ENCODE measurements at places on chromosomes 3 and 15. TPM values are rescaled to one million over a fixed set of nuclear protein-coding genes. Genes with fewer than 3 reads are reported as not detected.
A peak's percentile ranks its signal among the peaks of the same experiment; 100 is the strongest.

- DNase-seq: no peak
Measured at GRCh38 chr3:181610973-181611265, 100.8 kb upstream of the SOX2 start.

DNA sequence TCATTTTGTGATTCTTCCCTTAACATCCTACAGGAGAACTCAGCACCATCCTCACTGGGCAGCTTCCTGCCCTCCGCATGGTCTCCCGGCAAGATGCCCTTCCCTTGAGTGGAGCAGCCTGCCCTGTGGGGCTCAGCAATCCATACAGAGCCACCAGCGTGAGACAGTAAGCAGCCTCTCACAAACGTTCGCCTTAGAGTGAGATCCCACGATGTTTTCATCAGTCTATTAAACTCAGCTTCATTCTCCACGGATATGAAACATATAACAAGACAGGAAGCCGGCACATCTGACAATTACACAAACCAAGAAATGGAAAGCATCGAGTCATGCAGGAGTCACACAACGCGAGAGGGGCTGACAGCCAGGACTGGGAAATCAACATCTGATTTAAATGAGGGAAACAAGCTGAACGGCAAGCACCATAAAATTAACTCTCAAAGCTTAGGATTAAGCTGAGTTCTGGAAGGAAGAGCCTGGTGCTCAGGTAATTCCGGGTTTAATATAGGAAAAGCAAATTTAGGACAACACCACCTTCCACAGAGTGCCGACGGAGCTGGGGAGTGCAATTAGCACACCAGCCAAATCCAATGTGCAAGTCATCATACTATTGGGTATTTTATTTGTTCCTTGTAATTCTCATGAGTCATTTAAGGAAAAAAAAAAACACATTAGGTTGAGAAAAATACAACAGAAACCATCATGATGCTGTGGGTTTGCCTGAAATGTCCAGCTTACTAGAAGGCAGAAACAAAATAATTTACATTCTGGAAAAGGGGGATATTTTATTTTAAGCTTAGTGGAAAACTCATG is 272.0 kb downstream of the OCA2 start:
- DNase-seq: peak; percentile 19

GRCh38 chr3:20123131-20123652 is 62.8 kb downstream of the SGO1 start:
- DNase-seq: no peak

DNA sequence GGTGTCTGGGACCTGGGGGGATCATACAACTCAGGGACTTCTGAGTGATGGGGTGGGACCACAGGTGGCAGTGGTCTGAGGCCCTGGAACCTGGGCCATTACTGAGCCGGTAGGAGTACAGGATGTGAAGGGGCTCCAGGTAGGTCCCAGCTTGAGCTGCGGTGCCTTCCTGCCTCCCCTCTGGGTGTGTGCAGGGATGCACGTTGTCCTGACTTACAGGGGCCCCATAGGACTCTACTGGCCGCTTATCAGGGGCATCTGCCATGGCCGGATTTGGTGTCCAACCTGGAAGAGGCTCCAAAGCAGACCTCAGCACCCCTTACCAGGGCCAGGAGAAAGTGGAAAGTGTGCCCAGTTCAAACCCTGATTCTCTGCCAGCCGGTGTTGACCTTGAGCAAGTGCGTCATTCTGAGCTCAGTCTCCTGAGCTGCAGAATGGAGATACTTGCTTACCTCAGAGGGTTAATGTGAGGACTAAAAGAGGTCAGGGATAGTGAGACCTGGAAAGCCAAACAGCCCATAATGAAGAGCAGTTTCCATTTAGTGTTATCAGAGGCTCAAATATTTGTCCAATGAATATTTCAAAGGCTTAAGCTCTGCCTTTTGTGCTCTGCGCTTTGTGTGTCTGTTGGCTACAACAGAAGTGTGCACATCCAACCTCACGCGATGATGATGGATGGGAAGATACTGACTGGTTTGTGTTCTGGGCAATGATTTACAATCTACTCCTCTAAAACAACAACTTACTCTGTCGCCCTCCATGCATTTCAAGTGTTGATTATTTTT is 35.4 kb upstream of the ESYT3 start:
- DNase-seq: no peak

- DNase-seq: no peak
Measured at GRCh38 chr15:59074607-59075006, 30.3 kb upstream of the CCNB2 start.

DNA sequence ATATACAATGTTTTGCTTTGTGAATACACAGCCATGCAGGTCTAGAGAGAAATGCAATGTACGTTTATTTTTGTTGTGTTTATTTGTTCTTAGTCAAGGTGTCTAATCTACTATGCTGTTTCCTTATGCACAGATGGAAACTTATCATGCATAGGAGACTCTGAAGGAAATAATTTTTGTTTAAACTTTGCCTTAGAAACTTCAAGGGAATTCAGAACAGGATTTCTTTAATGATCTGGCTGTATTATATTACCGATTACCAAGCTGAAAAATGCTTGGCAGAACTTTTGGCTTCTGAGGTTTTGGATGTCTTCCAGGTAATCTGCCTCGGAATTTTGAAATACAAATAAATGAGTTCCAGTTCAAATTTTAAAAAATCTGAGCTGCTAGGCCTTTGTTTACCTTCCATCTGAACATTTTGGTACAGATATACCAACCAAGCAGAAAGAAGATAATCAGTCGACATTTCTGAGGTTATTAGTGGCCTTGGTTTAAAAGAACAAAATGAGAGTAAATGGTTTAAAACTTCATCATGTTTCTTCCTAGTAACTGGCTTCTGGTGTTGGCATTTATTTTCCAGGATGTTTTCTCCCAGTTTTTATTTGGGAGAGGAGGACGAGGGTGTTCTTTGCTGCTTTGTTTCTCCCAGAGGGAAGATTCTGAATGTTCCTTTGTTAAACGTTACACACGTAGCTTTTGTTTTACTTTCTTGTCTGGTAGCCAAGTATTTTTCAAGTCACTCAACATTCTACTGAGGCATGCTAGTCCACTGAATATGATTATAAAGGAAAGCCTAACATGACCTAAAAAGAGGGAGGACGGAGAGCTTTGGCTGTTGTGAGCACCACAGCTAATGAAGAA is 421.8 kb upstream of the TBL1XR1 start:
- DNase-seq: peak; percentile 71

GRCh38 chr3:56296361-56296760 is 171.9 kb downstream of the ERC2 start:
- no peak for DNase-seq

DNA sequence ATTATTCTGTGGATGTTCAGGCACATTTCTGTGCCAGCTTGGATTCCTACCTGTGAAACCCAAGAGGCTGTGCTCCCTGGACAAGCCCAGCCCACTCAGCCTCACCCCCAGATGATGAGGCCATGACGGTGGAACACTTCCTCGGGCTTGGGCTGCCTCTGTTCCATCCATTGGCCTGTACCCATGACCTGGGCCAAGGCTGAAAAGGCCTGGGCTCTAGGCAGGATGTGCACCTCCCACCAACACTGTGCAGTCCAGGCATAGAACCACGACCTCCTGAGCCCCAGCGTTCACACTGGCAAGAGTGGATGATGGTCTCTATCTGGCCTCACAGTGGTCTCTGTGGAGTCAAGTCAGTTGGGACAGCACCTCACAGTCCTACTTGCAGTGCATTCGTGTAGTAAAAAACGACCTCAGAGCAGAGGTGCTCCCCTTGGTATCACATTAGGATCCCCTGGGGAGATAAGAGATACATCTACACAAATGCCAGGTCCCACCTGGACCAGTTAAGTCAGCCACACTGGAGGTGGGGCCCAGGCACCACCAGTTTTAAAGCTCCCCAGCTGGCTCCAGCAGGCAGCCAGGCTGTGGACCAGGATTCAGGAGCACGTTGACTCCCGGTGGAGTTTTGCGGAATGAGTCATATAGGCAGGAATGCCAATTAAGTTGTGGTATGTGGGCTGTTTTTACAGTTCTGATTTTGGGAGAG is 39.0 kb upstream of the IGF1R start:
- DNase-seq: peak; percentile 80

GRCh38 chr3:62898530-62899496 is 23.6 kb upstream of the CADPS start:
- DNase-seq: no peak

GRCh38 chr15:51580385-51580784 is 42.2 kb downstream of the DMXL2 start:
- no peak for DNase-seq

- no peak for DNase-seq
Measured at GRCh38 chr15:93852761-93853160, 378.6 kb upstream of the MCTP2 start.

DNA sequence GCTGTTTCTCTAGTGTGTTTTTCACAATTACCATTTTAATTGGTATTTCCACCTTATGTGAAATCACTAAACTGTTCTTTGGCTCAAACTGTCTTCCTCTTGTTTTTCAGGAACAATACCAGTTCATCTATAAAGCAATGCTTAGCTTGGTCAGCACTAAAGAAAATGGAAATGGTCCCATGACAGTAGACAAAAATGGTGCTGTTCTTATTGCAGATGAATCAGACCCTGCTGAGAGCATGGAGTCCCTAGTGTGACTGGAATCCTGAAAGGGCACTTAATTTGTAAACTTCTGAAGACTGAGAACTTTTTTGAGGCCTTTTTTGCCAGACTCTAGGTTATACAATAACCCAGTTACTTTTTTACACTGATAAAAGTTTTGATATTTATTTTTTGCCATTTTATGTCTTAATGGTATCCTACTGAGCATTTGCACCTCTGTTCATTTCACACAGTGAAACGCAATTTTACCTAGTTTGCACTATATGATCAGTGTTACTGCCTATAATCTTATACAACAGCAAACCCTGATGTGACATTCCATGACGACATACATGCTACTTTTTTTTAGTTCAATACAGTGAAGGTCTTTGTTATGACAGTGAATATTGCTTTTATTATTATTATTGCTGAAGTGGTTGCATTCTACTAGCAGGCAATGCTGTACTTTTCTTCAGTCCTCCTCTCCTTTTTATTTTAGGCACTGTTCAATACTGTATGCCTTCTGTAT is 80.1 kb downstream of the FEZF2 start:
- no peak for DNase-seq

- peak; percentile 42 for DNase-seq
Measured at GRCh38 chr3:69671082-69671952, 67.9 kb upstream of the MITF start.

DNA sequence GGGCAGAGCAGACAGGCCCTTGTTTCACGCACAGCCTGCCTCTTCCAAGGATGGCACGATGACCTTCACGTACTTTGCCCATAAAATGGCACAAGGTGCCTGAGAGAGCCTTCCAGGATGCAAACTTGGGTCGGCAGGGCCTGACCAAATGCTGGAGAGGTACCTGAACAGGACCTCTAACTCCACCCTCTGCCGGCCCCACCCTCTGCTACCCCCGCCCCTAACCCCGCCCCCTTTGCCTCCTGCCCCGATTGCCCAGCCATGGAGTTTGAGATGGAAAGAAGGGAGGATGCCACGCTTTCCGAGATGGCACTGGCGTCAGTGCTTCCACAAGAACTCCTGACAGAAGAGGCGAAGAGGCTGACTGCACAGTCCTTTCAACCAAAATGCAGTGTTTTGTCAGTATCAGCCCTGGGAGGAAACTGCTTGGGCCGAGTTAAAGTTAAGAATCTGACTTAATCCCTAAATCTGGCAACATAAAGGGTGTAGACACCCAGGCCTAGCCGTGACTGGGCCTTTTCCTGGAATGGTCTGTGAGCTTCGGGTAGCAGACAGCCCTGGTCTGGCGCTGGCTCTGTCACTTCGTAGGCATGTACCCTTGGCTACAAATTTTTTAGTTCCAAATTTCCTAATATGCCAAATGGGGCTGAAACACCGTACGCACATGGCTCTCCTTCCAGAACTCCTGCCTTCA is 230.3 kb upstream of the RGMA start:
- DNase-seq: no peak

CEP70 gene
- total RNA-seq: 43.1 TPM

TTC14 gene
- 30.9 TPM for total RNA-seq

Data from RPMI7951 (cell line).